Dorsolateral prefrontal cortex (tissue), 122 donors: ENCODE measurements at places on chromosomes 2 and 18. TPM values are rescaled to one million over a fixed set of nuclear protein-coding genes. Genes with fewer than 3 reads are reported as not detected.

Gene TXNDC2
- 0.20 TPM for total RNA-seq

Gene RAB17
- 3.1 TPM for total RNA-seq

Gene ACVR2A
- 28.6 TPM for total RNA-seq

Gene IL1B
- total RNA-seq, result 3.1 TPM

Gene ZSWIM2
- not detected for total RNA-seq

Gene TNFAIP6
- total RNA-seq, result 1.4 TPM

Gene RAX
- not detected for total RNA-seq

Gene CREG2
- 62.3 TPM for total RNA-seq

Gene FHOD3
- total RNA-seq, result 31.2 TPM

Gene NAT8
- not detected for total RNA-seq

Gene LIMS4
- 1.2 TPM for total RNA-seq

Gene NCL
- total RNA-seq, result 338 TPM

Gene COPS8
- total RNA-seq, result 112 TPM

Gene MDH1B
- 4.3 TPM for total RNA-seq

Gene G6PC2
- total RNA-seq, result not detected

Gene RIT2
- total RNA-seq, result 18.1 TPM

Gene GAL3ST2
- total RNA-seq, result 0.88 TPM

Gene STEAP3
- total RNA-seq, result 3.4 TPM

Gene TRIM43
- total RNA-seq, result not detected

Gene POTEF
- total RNA-seq, result not detected

Gene ADRA2B
- total RNA-seq, result 1.5 TPM

Gene ANTXR1
- total RNA-seq, result 44.9 TPM

Gene LHCGR
- total RNA-seq, result 0.57 TPM

Gene PROKR1
- not detected for total RNA-seq

Gene GPR45
- total RNA-seq, result 1.5 TPM

Gene MAP3K19
- 2.3 TPM for total RNA-seq

Gene SPDYA
- total RNA-seq, result 1.1 TPM

Gene CNOT9
- total RNA-seq, result 38.0 TPM

Gene RBM43
- total RNA-seq, result 3.4 TPM

Gene NRP2
- total RNA-seq, result 37.5 TPM

Gene GKN2
- not detected for total RNA-seq

Gene MEP1B
- total RNA-seq, result 0.66 TPM

Gene ELAC1
- total RNA-seq, result 5.4 TPM

Gene NTSR2
- 48.0 TPM for total RNA-seq

Gene IL18R1
- total RNA-seq, result 2.3 TPM

Gene TMEFF2
- 55.1 TPM for total RNA-seq

Gene HAAO
- 3.2 TPM for total RNA-seq

Gene ESPNL
- total RNA-seq, result 0.16 TPM

Gene TTC27
- total RNA-seq, result 18.5 TPM

Gene RAB3GAP1
- total RNA-seq, result 84.9 TPM

Gene C2orf66
- total RNA-seq, result 0.48 TPM

Gene CDH20
- 43.2 TPM for total RNA-seq

Gene CHST9
- total RNA-seq, result 1.5 TPM

Gene ABCB11
- not detected for total RNA-seq

Gene ZNF396
- 4.4 TPM for total RNA-seq

Gene ALPP
- total RNA-seq, result not detected

Gene HSPE1
- 59.8 TPM for total RNA-seq

Gene GAREM1
- total RNA-seq, result 24.4 TPM

Gene WNT10A
- total RNA-seq, result 0.63 TPM

Gene CMPK2
- 12.4 TPM for total RNA-seq

Gene DSEL
- 17.5 TPM for total RNA-seq

Gene SLC16A14
- 17.9 TPM for total RNA-seq

Gene LINC00305
- not detected for total RNA-seq

Gene KIF5C
- 439 TPM for total RNA-seq

Gene PRSS56
- 0.55 TPM for total RNA-seq
